ENCODE measurements at places on chromosomes 3 and 15. TPM values are rescaled to one million over a fixed set of nuclear protein-coding genes. Genes with fewer than 3 reads are reported as not detected.

Gene ZNF148
- total RNA-seq = 60.7 TPM

GRCh38 chr15:83971992-83972391, 263.6 kb upstream of the GOLGA6L4 start:
- H3K27me3 ChIP-seq = peaks cover 11% of the 10 kb centered on the region
- no peak overlapping the region for H3K27ac ChIP-seq
- no peaks in the 10 kb centered on the region for H3K4me1 ChIP-seq
- DNase-seq = no peak

Gene NXPE3
- 3.1 TPM for total RNA-seq

DNA sequence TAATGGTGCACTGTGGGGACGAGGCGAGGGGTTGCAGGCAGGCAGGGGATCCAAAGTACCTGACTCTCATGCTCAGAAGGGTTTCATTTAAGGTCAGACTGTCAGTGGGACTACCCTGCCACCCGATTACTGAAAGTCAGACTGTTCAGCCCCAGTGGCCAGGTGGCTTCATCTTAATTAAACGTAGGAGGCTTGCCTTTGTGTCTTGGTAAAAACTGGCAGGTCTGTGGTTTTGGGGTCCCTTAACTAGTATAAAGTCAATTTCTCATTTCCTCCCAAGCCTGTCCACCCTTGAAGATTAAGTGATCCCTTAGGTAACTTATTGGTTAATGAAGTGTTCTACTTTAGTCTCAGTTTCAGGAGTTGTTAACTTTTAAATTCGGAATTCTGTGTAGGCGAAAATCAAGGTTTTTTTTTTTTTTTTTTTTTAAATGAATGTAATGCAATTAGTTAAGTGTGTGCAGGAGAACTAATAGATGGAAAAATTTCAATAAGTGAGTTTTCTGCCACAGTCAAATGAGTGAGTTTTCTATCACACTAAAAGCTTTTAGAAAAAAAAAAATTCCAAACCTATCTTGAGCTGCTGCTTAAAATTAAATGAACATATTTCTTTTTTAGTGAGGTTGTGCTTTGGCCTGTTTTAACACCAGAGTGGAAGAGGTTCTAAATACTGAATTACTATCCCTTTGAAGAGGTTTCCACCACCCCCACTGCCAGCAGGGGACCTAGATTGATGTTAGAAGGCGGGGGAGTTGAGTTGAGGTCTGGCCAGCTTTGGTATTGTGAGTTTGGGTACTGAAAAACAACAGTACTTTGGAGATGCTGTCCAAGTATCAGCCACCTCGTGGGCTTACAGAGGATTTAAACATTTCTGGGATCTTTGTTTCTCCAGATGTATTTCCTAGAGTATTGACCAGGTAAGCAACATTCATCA, 15.2 kb downstream of the ITPR1 start:
- no peaks in the 10 kb centered on the region for H3K27me3 ChIP-seq
- H3K36me3 ChIP-seq = no peaks in the 10 kb centered on the region
- no peak overlapping the region for H3K4me3 ChIP-seq

Gene ASB14
- 0.40 TPM for total RNA-seq

Gene ZNF501
- total RNA-seq = 0.61 TPM

Gene FURIN
- total RNA-seq = 76.6 TPM

DNA sequence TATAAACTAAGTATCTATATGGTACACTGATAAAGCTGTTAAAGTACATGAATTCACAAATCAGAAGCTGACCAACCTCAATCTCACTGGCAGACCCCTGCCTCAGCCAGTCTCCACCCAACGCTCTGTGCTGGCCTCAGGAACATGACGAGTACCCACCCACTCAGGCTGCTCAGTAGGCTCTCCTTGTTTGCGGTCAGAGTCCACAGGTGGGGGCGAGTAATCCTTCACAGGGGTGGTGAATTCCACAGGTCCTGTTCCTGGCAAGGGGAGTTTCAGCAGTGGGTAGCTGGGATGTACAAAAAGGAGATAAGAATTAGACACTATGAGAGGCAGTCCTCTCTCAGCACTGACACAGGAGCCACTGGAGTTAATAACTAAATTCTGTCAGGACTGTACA, 40.9 kb downstream of the SCAP start:
- no peaks in the 10 kb centered on the region for H3K27me3 ChIP-seq
- no peak overlapping the region for H3K4me3 ChIP-seq
- H3K27ac ChIP-seq = no peak overlapping the region

GRCh38 chr3:85297291-85297690, 338.5 kb downstream of the CADM2 start:
- H3K4me1 ChIP-seq = no peaks in the 10 kb centered on the region
- no peaks in the 10 kb centered on the region for H3K36me3 ChIP-seq
- H3K27me3 ChIP-seq = no peaks in the 10 kb centered on the region
- no peak overlapping the region for H3K27ac ChIP-seq

Gene CLDN11
- total RNA-seq = 8.7 TPM

Gene TNIK
- 17.6 TPM for total RNA-seq

Gene LRRIQ4
- total RNA-seq = 0.27 TPM

DNA sequence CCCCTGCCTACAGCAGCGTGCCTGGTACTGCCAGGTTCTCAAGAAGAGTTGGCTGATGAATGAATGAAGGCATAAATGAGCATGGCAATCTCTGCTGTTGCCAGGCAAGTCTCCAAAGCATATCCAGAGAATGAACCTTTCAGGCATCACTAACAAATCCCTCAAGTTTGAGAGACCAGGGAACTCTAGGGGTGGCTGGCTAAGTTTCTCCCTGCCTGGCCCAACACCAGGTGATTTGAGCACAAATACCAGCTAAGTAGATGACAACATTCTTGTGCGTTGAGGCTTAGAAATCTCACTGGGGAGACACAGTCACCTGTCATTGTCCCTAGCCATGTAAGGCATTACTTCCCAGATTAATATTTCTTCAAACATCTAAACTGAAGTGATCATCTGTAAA, 81.4 kb upstream of the PTX3 start:
- H3K27me3 ChIP-seq = no peaks in the 10 kb centered on the region
- peaks cover 13% of the 10 kb centered on the region for H3K4me1 ChIP-seq
- DNase-seq = no peak
- H3K27ac ChIP-seq = no peak overlapping the region
- no peak overlapping the region for H3K4me3 ChIP-seq

Gene MEIS2
- total RNA-seq = 24.5 TPM

Gene GNAT1
- not detected for total RNA-seq

GRCh38 chr15:58361273-58361759, 70.5 kb upstream of the LIPC start:
- H3K27me3 ChIP-seq = no peaks in the 10 kb centered on the region
- no peaks in the 10 kb centered on the region for H3K4me1 ChIP-seq
- no peaks in the 10 kb centered on the region for H3K36me3 ChIP-seq
- DNase-seq = no peak

Gene PDCD7
- 26.4 TPM for total RNA-seq

- DNase-seq = no peak
- H3K36me3 ChIP-seq = no peaks in the 10 kb centered on the region
- no peak overlapping the region for H3K4me3 ChIP-seq
- peaks cover 26% of the 10 kb centered on the region for H3K4me1 ChIP-seq
These were observed 28.5 kb downstream of the RFTN1 start for GRCh38 chr3:16484984-16485383.

Gene AP3B2
- 24.7 TPM for total RNA-seq

- H3K36me3 ChIP-seq = peaks cover 55% of the 10 kb centered on the region
- peak; percentile 91 for DNase-seq
- H3K4me3 ChIP-seq = peak overlapping the region; percentile 99
- peak overlapping the region; percentile 94 for H3K27ac ChIP-seq
- H3K27me3 ChIP-seq = no peaks in the 10 kb centered on the region
These were observed 1.1 kb upstream of the EIF2B5 start for GRCh38 chr3:184133840-184134745.

GRCh38 chr3:45473841-45474240, 85.5 kb downstream of the LARS2 start:
- peaks cover 5% of the 10 kb centered on the region for H3K36me3 ChIP-seq
- H3K27ac ChIP-seq = no peak overlapping the region
- H3K4me1 ChIP-seq = peaks cover 1% of the 10 kb centered on the region

Gene ISG20
- 75.6 TPM for total RNA-seq

DNA sequence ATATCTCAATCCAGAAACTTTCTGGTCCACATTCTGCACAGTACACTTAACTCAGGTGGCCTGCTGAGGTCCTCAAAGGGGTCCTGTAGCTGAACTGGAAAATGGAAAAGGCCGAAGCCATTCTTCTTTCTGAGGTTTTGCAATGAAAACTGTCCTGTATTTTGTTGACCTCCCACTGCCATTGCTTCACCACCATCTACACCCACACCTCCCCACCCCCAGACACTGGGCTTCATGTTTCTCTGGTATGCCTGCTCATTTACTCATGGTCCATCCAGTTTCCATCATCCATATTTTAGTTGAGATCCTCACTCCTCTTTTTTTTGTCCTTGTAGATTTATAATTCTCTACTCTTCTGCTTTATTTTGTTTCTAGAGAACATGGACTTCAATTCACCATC, 115.7 kb upstream of the SLC24A5 start:
- no peak overlapping the region for H3K27ac ChIP-seq
- no peaks in the 10 kb centered on the region for H3K27me3 ChIP-seq
- DNase-seq = no peak

- peaks cover 100% of the 10 kb centered on the region for H3K36me3 ChIP-seq
- DNase-seq = peak; percentile 57
- no peak overlapping the region for H3K4me3 ChIP-seq
These were observed 2.9 kb downstream of the NR2F2 start for GRCh38 chr15:96333131-96334016.

Gene PIF1
- total RNA-seq = 33.9 TPM

GRCh38 chr3:67739851-67740250, 85.4 kb upstream of the SUCLG2 start:
- no peaks in the 10 kb centered on the region for H3K27me3 ChIP-seq
- no peak for DNase-seq
- no peaks in the 10 kb centered on the region for H3K36me3 ChIP-seq
- no peaks in the 10 kb centered on the region for H3K4me1 ChIP-seq
- no peak overlapping the region for H3K27ac ChIP-seq

Gene AGTR1
- not detected for total RNA-seq

GRCh38 chr3:98726084-98726483, 37.1 kb upstream of the ST3GAL6 start:
- H3K36me3 ChIP-seq = no peaks in the 10 kb centered on the region
- H3K4me3 ChIP-seq = no peak overlapping the region
- H3K27me3 ChIP-seq = peaks cover 16% of the 10 kb centered on the region
- H3K4me1 ChIP-seq = peaks cover 7% of the 10 kb centered on the region
- no peak for DNase-seq

Gene MST1R
- total RNA-seq = 218 TPM

Gene CLEC3B
- not detected for total RNA-seq

GRCh38 chr3:197896421-197896820, 53.6 kb upstream of the RPL35A start:
- DNase-seq = no peak
- no peaks in the 10 kb centered on the region for H3K36me3 ChIP-seq
- H3K27me3 ChIP-seq = no peaks in the 10 kb centered on the region
- no peak overlapping the region for H3K27ac ChIP-seq
- no peaks in the 10 kb centered on the region for H3K4me1 ChIP-seq
- H3K4me3 ChIP-seq = no peak overlapping the region

Gene GOLGA8T
- total RNA-seq = not detected

Gene POLQ
- total RNA-seq = 13.7 TPM

- H3K36me3 ChIP-seq = no peaks in the 10 kb centered on the region
- H3K4me3 ChIP-seq = no peak overlapping the region
- H3K4me1 ChIP-seq = peaks cover 8% of the 10 kb centered on the region
- no peaks in the 10 kb centered on the region for H3K27me3 ChIP-seq
- no peak for DNase-seq
These were observed 100.5 kb downstream of the WDR72 start for GRCh38 chr15:53658827-53659555.

Gene PLSCR5
- total RNA-seq = not detected

Gene OIP5
- 8.5 TPM for total RNA-seq

Gene ST3GAL6
- 1.7 TPM for total RNA-seq

DNA sequence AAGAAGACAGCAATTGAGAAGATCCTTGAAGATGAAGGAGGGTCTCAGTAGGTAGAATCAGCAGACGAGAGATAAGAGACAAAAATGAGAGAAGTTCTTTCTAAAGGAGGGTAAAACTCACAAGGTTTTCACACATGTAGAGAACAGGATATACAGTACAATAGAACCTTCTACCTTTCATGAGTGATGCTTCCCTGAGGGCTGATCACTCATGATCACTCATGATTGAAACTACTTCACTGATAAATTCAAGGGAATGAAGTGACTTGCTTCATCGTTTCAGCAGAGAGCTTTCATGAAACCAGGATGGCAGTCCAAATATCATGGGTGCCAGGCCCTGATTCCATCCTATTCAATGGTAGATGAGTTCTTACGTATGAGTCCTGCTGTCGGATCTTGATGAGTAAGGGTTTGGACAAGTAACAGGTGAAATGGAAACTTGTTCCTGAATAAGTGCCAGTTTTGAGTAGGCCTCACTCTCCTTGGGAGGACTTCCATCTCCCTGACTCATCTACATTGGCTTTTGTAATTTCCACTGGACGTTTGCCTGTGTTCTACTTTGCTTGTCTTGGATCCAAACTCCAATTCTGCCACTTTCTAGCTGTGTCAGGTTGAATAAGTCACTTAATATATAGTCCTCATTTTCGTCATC, 9.6 kb upstream of the CLDN16 start:
- peaks cover 83% of the 10 kb centered on the region for H3K4me1 ChIP-seq
- H3K27me3 ChIP-seq = no peaks in the 10 kb centered on the region
- H3K27ac ChIP-seq = no peak overlapping the region
- no peak for DNase-seq
- H3K4me3 ChIP-seq = no peak overlapping the region
- peaks cover 18% of the 10 kb centered on the region for H3K36me3 ChIP-seq

Gene SEMA3B
- total RNA-seq = 25.7 TPM

Gene SAMMSON
- total RNA-seq = not detected

DNA sequence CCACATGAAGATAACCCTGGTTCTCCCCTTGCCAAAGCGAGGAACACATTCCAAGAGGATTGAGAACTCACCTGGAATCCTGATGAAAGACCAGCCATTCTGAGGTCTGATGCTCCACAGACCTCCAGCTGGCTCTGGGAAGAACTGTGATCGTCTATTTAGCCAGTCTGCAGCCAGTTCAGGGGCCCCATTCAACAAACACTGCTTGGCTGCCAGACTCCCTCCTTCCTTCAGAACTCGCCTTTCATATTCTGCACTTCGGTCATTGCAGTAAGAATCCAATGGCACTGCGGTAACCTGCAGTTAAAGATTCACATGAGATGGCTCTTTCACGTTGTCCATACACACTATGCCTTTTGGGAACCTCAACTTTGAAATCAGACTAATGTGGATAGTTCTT, 67.6 kb downstream of the CHAC1 start:
- no peaks in the 10 kb centered on the region for H3K27me3 ChIP-seq
- peaks cover 7% of the 10 kb centered on the region for H3K36me3 ChIP-seq
- no peak overlapping the region for H3K4me3 ChIP-seq
- DNase-seq = no peak

GRCh38 chr3:185093116-185093515, 59.7 kb downstream of the C3orf70 start:
- no peaks in the 10 kb centered on the region for H3K4me1 ChIP-seq
- no peaks in the 10 kb centered on the region for H3K36me3 ChIP-seq
- H3K27ac ChIP-seq = no peak overlapping the region
- H3K27me3 ChIP-seq = peaks cover 60% of the 10 kb centered on the region
